Activated CD4-positive, alpha-beta T cell treated with anti-CD3 and anti-CD28 coated beads for 48 hours (primary cell): ENCODE measurements at places on chromosomes 13 and 19.

DNA sequence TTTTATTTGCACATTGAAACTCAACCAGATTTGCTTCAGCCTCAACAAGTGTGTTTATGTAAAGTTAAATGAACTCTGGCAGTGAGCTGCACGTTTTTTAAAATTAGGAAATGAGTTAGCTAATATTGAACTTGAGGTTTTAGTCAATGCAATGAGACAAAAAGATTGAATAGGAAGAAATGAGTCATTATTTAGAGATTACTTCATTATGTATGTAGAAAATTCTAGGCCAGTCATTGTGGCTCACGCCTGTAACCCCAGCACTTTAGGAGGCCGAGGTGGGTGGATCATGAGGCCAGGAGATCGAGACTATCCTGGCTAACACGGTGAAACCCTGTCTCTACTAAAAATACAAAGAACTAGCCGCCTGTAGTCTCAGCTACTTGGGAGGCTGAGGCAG lies 22.8 kb upstream of the CD70 start:
- DNase-seq = peak; percentile 62

DNA sequence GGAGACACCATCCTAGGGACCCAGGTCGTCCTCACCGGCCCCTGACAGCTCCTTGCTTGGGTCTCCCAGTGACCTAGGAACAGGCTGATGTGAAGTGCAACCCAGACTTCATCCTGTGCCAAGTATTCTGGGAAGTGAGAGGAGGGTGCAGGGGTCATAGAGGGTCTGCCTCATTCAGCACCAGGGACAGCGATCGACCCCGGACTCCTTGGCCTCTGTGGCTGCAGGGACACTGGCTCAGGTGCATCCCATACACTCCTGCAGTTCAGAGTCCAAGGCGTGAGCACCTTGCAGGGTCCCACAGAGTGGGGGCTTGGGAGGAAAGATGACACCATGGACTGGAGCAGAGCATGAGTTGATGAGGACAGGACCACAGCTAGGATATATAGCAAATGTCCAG lies 10.0 kb upstream of the OR10H2 start:
- no peak for DNase-seq

DNA sequence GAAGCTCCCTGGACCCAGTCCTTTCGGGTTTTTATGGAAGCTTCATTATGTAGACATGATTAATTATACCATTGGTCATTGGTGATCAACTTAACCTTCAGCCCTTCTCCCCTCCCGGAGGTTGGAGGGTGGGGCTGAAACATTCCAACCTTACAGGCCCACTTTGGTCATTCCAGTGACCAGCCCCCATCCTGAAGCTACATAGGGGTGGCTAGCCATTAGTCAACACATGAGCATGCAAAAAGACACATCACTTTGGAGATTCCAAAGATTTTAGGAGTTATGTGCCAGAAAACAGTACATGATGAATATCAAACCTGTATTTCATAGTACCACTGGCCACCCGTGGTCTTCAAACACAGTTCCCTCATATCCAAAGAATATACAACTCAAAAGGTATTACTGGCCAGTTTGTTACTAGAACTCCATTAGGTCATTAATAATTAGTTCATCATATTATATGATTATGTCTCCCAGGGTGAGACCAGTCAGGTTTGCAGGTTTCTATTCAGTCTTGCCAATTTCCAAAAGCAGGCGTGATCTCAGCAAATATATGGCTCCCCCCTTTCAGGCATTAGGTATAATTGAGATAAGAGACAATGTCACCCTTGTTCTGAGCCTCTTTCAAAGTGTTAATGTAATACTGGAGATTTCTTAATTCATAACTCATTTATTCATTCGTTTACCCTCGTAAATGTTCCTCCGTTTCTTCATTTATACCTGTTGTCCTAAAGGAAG lies 11.1 kb downstream of the PPP5C start:
- no peak for DNase-seq

DNA sequence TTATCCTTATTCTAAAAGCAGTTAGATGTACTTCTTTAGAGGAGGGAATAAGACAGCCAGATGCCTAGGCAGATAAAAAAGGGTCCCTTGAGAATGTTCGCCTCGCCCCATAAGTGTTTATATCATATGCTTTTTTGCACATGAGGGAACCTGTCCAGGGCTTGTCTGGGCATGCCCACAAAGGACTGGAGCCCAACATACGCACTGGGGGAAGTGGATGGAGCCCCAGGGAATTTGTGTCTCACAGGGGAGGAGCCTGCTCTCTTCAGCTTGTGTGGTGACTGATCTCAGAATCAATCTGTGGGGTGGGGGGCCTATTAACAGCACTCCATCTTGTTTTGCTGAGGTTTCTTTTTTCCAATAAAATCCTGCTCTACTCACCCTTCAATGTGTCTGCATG lies 22.6 kb downstream of the MED4 start:
- DNase-seq = no peak

DNA sequence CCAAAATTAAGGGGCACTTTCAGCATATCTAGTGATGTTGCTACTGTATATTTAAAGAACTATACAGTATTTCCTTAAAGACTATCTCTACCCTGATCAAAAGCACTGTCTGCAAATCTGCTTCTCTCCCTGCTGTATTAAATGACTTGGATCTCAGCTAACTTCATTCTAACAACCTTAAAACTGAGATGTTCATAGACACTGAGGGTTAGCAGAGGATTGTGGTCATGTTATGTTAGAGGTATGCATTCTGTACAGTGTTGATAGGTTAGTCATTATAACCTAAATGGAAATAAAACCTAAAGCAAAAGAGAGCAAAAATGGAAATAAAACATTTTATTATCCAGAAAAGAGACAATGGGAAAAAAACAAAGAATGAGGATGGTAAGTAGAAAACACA lies 9.9 kb downstream of the GPR183 start:
- no peak for DNase-seq

DNA sequence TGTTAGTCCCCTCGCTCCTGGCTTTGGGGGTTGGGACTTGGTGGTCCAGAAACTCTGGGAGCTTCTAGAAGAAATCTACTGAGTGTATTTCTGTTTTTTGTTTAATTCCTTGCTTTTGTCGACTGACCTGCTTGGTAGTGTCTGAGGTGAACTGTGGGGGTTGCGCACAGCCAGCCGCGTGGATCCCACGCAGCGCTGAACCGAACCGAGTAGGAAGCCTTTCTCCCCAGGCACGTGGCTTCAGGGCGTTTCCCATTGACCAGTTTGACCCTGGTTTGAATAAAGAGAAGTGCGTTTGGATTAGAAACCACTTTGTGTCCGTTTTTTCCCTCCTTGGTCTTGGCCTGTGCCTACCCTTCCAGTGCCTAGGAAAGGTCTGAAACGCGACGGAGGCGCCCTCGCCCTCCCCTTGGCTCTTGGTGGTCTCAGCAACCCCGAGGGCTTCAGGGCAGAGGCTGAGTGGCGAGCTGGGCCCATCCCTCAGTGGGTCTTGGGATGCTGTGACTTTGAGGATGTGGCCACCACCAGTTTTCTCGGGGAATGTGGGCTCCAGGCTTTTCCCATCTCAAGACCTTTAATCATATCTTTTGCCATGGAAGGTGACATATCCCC lies 2.7 kb upstream of the RPS15 start:
- no peak for DNase-seq

DNA sequence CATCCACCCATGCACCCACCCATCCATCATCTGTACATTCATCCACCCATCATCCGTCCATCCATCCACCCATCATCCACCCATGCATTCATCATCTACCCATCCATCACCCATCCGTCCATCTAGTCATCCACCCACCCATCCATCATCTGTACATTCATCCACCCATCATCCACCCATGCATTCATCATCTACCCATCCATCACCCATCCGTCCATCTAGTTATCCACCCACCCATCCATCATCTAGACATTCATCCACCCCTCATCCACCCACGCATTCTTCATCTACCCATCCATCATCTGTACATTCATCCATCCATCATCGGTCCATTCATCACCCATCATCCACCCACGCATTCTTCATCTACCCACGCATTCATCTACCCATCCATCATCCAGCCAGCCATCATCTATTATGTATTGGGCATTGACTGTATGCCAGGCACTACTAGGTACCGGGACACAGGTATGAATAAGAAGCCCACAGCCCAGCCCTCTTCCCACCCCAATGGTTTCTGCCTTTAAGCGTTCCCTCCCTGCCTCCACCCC lies 16.7 kb upstream of the GALP start:
- DNase-seq = no peak

DNA sequence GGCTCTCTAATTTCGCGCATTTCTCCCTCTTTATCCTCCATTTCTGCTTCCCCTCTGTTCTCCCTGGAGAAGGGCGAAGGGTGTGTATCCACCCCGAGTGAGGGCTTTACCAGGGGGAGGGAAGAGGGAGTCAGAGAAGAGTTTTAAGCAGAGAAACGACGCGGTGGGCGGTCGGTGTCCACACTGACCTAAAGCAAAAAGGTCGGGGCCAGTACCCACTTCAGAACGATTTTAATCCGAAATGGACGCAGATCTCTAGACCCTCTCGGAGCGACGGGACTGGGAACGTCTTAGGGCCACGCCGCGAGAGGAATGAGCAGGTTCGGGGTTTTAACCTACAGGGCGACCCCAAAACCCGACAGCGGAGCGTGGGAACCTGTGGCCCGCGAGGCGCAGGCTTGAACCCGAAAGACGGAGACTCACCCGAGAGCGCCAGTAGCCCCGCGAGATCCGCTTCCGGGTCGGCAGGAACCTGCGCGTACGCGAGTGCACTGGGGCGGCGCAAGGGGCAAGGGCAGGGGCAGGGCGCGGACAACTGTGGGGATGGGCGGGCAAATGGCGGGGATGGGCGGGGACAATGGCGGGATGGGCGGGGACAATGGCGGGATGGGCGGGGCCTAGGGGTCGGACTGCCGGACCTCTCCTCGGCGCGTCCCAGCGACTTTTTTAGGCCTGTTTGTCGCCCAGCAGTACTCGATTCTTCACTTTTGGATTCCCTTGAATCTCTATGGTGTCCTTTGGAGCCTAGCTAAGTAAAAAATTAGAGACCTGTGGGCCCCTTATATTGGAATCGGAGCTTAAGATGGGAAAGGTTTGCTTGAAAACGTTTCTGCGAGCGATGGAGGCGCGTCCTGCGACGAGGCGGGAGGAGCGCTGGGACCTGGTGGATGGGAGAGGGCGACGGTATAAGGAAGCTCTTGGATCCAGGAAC lies at the start of gene ZNF677:
Gene ZNF677 (minus strand): TSS at position 463 of the 931 bp plus-strand sequence. CDS start 3,323 bp downstream, outside the sequence.
- peak; percentile 88 for DNase-seq

- DNase-seq = peak; percentile 87
Observed at GRCh38 chr19:58559275-58560006, 1.0 kb upstream of the UBE2M start.

DNA sequence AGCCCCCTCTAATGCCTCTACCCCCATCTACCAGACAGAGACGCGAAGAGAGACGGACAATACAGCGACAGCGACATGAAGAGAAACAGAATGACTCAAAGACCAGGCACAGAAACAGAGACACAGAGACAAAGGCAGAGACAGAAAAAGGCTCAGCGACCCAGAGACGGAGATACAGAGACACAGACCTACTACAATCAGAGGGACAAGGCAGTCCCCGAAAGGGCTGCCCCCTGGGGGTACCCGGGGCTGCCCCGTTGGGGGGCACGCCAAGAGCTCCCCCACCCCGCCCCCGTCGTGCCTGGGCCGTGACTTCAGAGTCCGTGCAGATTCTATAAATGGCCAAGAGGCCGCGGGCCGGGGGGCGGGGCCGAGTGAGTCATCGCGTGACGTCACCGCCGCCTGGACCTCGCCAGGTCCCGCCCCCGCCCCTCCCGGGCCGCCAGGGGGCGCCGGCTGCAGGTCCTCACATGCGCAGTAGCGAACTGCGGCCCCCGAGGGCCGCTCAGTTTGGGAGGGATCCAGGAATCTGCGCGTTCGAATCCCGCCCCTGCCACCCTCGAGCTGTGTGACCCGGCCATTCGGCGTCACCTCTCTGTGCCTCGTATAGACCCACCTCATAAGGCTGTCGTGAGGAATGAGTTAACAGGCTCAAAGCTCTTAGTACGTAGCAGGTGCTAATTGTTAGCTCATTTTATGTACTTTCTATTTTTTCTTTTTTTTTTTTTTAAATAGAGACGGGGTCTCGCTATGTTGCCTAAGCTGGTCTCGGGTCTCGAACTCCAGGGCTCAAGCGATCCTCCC lies 2.7 kb upstream of the CNN1 start:
- peak; percentile 92 for DNase-seq

DNA sequence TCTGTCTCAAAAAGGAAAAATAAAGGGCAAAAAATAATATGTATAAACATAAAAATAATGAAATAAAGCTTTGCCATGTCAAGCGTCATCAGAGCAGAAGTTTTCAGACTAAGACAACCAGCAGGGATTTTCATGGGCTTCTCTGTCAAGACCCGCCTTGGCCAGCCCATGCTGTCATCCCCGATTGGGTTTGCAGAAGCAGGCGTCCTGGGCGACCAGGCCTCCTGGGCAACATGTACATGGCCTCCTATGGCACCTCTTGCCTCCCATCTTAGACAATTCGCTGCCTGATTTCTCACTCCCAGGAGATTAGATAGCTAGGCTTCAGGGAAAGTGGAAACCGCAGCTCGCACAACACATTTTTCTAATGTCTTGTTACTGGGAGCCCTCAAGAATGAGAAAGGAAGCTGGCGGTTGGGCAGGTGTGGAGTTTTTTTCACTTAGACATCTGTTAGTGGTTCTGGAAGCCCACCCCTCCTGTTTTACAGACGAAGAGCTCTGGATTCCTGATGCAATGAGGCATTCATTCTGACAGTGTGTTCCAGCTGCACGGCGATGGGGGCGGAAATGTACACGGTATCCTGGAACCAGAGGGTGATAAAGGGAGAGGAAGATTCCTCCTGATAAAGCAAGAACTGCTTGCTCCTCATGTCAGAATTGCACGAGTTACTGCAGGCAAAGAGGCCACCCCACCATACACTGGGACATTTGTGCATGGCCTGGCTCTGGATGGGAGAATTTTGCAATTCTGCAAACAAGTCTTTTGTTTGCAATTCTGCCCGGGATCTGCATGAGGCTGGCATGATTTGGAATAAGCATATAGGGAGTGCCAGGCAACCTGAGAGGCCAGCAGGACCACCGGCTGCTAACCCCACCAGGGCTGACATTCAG lies 47.4 kb upstream of the KATNAL1 start:
- no peak for DNase-seq

DNA sequence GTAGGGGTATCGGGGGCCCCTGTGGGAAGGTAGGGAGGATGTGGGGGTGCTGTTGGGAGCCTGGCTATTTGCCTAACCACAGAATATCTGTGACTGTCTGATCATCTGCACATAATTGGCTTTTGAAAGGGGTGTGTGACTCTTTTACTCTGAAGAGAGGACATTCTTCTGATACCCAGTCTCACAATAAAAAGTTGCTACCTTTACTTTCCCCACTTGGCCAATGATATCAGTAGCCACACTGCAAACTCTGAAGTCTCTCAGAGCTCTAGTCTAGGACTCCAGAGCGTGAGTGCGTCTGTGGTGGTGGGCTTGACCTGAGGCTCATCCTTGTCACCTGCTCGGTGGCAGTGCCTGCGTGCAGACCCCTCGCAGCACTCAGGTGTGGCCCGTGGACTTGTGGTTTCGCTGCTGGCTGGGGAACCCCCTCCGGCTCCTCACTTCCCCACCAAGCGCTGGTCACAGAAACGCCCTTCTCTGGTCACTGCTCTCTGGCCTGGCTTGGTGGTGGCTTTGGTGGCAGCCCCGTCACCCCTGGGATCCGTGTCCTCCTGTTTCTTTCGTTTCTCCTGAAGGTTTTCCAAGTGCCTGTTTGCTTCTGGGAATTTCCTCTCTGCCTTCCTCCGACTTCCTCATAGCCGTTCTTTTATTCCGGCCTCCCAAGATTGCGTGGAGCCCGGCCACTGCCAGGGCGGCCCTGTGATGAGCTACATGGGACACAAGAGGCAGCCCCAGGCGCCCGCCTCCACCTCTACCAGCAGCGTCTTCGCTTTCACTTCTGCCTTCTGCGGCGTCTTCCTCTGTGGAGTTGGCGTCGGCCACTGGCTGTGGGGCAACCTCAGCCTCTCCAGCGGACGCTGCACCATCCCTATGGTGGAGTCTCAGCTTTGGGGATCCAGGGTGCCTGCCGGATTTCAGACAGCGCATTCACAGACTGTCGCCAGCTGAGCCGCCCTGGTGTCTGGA lies 78.0 kb downstream of the ATP11A start:
- DNase-seq = no peak
